CD8-positive, alpha-beta memory T cell (primary cell): ENCODE measurements at places on chromosomes 3 and 15.
A peak's percentile ranks its signal among the peaks of the same experiment; 100 is the strongest.

GRCh38 chr15:55408012-55408928 lies at the start of the genes CCPG1 and PIERCE2:
Gene CCPG1, minus strand, starts transcription at chr15:55408359. Its CDS starts 18,935 bp downstream, at chr15:55389424.
Gene PIERCE2, plus strand, starts transcription at chr15:55408495. Its CDS starts 274 bp downstream, at chr15:55408769.
- DNase-seq: peak; percentile 92

GRCh38 chr15:39999538-40000200 lies 39.3 kb downstream of the SRP14 start:
- DNase-seq: no peak

DNA sequence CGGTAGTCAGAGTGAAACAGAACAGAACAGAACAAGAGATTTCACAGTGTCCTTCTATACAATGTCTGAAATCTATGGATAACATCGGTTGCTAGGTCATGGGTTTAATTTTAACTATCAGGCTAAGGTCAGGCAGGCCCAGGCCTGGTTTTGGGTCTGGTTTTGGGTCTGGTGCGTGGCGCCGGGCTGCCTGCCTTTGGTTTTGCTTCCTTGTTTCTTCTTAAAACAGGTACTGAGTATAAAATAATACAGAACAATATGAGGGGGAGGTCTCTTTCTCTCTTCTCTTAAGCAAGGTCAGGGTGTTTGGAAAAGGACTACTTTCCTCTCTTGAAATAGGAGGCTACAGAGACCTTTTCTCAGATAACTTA lies 1.4 kb downstream of the AEN start:
- DNase-seq: no peak

GRCh38 chr15:99438691-99439523 lies 126.9 kb upstream of the MEF2A start:
- no peak for DNase-seq

DNA sequence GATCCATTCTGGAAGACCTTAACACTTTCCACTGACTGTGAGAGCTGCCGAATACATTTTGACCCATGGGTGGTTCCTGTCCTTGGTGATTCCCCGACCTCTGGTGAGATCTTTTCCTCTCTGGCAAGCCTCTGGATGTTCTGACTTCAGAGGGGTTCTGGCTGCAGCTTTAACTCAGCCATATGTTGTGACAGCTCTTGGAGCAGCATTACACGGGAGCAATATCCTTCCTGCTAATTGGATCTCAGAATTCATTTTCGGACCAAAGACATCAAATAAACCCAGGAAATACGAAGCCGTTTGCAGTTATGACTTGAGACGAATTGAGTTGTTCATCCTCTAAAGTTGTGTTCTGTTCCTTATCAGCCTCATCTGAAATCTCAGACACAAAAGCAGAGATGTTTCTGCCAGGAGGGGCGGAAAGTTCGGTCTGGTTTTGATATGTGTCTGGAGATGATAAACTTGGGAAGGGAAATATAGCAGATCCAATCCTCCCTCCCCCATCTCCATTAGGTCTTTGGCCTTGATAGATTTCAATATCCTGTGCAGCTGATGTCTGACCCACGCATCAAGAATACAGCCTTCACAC lies 10.0 kb downstream of the TMEM158 start:
- DNase-seq: no peak

DNA sequence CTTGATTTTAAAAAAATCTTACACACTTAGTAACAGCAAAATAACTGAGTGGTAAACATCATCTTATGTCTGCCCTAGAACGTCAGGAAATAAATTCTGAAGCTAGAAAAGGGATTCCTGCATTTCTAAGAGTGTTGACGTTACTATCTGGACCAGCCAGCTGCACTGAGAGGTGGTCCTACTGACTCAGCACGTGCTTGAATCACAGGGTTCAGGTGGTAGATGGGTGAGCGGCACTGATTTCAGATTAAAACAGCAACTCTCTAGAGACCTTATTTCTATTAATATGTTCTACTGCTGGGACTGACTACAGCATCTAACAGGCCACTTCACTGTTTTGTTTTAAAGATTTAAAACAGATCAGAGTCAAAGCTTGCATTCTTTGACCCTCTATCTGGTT lies 377.2 kb downstream of the GABRB3 start:
- DNase-seq: no peak
